ENCODE measurements at places on chromosomes 7 and 10. TPM values are rescaled to one million over a fixed set of nuclear protein-coding genes. Genes with fewer than 3 reads are reported as not detected.

The BAMBI gene
- 13.2 TPM for total RNA-seq

The C7orf57 gene
- total RNA-seq: not detected

The MINDY4 gene
- not detected for total RNA-seq

The CYP26A1 gene
- total RNA-seq: not detected

The PYROXD2 gene
- 1.8 TPM for total RNA-seq

The ST7 gene
- 23.5 TPM for total RNA-seq

The MRC1 gene
- not detected for total RNA-seq

The SERPINE1 gene
- 9.2 TPM for total RNA-seq

The SPAM1 gene
- not detected for total RNA-seq

The ABCC2 gene
- total RNA-seq: 181 TPM

The FOXI2 gene
- not detected for total RNA-seq

The OR2A42 gene
- total RNA-seq: not detected

The TUBB8 gene
- 0.31 TPM for total RNA-seq

The ASAH2B gene
- 4.2 TPM for total RNA-seq

The AKR1B15 gene
- 1.2 TPM for total RNA-seq

The LOXL4 gene
- total RNA-seq: 8.8 TPM

The SFRP5 gene
- total RNA-seq: 1.7 TPM

The SRRM3 gene
- total RNA-seq: 0.11 TPM

The PWWP2B gene
- total RNA-seq: 4.7 TPM

The STAG3 gene
- 0.22 TPM for total RNA-seq

The PNLIP gene
- not detected for total RNA-seq

The MMRN2 gene
- not detected for total RNA-seq

The PTPN12 gene
- 35.3 TPM for total RNA-seq

The GHRHR gene
- not detected for total RNA-seq

The PPIA gene
- total RNA-seq: 2,268 TPM

The FBXL13 gene
- total RNA-seq: 0.77 TPM

The PRKAR2B gene
- total RNA-seq: not detected

The SLC26A4 gene
- not detected for total RNA-seq

The DRGX gene
- total RNA-seq: not detected

The SEPHS1 gene
- 61.5 TPM for total RNA-seq

The FASTK gene
- total RNA-seq: 52.9 TPM

The MSMB gene
- total RNA-seq: not detected

The ZPBP gene
- total RNA-seq: not detected

The MOGAT3 gene
- total RNA-seq: 22.5 TPM

The DENND2A gene
- not detected for total RNA-seq

Measured in HepG2 (cell line).